Activated gamma-delta T cell treated with anti-CD3 and anti-CD28 coated beads, Interleukin-2, amount 50 U/mL, for 16 hours (primary cell): ENCODE measurements at places on chromosomes 5 and 9.

DNA sequence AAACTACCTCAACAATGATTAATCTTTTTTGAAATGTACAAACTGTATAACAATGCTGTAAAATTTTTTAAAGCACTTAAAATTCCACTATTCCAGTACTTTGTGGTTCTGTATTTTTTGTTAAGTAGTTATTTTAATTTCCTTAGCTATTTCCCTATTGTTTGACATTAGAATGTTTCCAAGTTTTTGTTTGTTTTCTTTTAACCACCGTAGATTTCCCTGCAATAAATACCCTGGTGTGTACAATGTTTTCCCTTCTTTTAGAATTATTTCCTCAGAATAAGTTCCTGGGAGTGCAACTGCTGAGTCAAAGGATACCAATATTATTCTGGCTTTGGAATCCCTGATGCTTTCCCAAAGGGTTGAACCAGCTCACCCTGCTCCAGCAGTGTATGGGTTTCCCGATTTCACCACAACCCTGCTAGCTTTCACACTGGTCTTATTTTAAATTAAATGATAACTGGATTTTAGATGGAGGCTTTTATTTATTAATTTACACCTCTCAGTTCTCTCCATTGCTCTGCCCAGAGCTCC, 20.6 kb upstream of the ANGPTL2 start:
- DNase-seq: no peak

DNA sequence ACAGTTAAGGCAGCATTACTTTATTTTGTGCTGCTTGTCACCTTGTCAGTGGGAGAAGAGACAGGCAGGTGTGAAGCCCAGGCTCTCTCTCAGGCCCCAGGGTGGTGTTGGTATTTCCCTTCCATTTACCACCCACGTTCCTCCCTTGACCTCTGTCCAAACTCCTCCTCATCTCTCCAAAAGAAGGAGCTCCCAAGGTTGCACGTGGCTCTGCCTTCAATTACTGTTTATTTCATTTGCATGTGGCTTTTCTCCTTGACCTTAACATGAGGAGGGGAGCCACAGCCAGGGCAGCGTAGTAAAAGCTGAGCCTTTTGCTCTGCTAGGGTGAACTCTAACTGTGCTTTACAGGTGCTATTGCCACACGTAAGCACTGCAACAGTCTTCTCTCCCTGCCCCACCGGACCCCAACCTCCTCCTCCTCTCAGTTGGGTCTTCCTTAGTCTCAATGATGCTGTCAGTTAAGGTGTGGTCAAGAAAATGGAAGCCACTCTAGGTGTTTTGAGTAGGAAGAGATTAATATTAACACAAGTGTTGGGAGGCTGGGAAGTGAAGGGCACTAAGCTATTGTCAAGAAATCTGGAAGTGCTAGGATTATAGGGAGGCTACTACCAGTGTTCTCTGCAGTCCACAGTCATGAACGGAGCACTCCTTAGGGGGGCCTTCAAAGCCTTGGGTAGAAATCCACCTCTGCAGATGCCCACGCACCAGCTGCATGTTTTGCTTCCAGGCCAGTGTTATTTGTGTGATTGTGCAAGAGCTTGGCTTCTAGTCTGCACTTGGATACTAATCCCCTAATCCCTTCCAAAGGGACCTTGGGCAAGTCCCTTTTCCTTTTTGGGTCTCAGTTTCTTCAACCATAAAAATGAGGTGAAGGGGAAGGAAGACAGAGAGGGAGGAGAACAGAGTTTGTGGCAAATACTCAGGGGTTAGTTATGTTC, 3.9 kb upstream of the ALDH1B1 start:
- no peak for DNase-seq

DNA sequence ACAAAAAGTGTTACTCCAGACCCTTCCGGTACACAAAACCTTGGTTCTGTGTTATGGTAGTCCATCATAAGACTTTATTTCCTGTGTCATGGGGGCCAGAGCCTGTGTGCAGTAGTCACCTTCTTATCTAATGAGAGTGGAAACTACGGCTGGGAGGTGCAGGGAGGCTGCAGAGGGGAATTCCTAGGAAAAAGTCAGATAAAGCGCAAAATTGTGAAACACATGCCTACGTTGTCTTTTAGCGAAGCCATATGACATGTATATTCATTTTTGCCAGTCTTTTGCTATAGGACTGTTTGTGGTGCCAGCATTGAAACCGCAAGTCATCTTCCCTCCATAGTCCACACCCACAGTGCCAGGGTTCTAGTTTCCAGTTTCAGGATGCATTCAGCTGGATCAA, 80.7 kb downstream of the PPARGC1B start:
- no peak for DNase-seq

GRCh38 chr9:109476642-109477257, 21.4 kb downstream of the PTPN3 start:
- no peak for DNase-seq

DNA sequence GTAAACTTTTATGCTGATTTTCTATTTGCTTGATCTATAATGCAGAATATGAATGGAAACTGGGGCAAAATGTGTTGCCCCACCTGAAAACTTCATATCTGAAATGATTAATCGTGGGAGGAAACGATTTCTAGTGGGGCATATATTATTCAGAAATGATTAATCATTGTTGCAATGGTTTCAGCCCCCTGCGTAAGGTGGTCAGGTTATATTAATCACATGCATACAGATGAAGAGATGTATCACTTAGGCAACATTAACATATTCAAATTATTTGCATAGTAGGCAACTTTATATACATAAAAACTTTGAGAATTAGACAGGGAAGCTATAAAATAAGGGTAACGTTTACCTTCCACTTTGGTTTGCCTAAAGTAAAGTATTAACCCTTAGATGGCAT, 49.8 kb downstream of the LSM11 start:
- DNase-seq: no peak

GRCh38 chr9:117416856-117417255, 2.0 kb upstream of the ASTN2 start:
- DNase-seq: no peak

DNA sequence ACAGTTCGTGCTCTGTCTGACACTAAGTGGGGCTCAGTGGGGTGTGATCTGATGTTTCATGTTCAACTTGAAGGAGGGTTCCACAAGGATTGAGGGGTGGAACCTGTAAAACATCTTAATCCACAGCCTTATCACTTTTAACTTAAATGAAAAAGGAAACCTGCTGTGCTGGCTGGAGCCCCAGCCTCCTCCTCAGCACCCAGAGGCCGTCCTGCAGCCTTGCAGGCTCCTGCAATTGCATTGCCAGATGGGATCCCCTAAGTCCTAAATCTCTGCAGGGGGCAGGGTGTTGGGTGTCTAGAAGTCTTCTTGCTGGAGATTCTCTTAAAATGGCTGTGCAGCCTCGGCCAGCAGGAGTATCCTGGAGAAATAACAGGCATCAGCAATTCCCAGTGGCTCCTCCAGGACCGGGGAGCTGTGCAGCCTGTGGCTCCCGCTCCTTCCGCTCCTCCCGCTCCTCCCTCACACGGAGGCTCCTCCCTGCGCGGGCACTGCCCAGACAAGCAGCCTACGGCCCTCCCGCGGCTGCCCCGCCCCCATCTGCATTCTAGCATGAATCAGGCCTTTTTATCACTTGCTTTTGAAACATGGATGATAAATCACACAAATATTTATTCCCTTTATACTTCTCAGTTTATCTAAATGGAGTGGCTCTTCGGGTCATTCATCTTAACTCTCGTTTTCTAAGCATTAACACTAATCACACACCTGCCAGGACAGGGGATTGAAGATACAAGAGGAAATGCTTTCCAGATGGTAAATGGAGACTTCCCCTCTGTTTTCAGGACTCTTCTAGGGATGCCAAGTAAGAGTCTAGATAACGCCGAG, 131.0 kb downstream of the ADAMTS16 start:
- no peak for DNase-seq

DNA sequence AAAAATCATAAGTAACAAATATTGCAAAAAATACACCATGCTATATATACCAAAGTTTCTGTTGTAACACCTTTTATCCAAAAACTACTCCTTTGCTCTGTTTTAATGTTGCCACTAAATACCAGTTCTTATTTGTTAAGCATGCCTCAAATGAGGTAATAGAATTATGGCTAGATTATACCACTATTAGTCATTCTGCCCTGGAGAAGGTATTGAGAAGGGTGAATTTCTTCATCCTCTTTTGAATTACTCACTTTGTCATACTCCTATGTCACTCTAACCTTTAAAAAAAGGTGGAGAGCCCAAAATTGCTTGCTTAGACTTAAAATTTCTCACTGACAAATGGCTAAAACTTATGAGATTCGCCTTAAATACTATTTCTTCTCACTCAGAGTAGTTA, 750.9 kb downstream of the MAT2B start:
- no peak for DNase-seq

- DNase-seq: no peak
Observed at GRCh38 chr5:74374656-74375055, 265.9 kb downstream of the ENC1 start.

GRCh38 chr9:91954841-91955471, 4.9 kb upstream of the ROR2 start:
- no peak for DNase-seq

- DNase-seq: no peak
Observed at GRCh38 chr9:104866191-104866590, 61.8 kb downstream of the ABCA1 start.

DNA sequence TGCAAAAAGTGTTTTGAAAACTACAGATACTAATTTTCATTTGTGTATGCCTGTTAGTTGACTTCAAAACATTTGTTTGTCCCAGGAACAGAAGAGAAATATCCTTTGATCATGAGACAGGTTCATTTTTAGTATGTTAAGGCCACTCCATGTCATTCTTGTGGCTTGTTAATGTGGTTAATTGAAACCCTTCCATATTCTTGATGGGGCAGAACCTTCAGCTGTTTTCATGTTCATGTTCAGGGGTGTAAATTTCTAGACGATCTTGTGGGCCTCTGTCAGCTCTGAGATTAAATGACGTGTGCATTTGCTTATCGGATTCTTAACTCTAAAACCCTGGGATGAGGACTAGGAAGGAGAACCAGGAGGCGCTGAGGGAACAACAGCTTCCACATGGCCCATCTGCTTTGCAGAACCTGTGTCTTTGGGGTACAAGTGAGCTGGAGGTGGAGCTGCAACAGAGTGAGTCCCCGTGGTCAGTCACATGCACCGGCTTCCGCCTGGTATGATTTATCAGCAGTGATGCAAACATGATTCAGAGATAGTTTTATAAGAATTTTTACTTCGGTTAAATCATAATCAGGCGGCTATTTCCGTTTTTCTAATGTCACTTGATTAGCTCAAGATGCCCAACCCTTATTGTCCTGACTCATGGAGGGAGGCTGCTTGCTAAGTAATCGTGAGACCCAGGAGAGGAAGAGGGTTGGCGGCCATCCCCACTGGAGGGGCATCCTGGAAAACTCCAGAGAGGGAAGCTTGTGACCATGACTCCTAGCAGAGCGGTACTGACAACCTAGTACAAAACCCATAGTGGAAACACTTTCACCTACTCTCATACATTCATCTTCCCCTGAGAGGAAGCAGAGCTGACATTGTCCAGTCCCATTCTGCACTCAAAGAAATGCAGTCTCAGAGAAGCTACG, 138.4 kb downstream of the C9orf152 start:
- DNase-seq: no peak

- DNase-seq: no peak
Observed at GRCh38 chr9:135908754-135909204, 1.4 kb upstream of the CAMSAP1 start.
